ENCODE measurements at places on chromosomes 2 and 18.

GRCh38 chr18:34128436-34128835 is 96.3 kb downstream of the NOL4 start:
- DNase-seq = no peak

- DNase-seq = no peak
Observed at GRCh38 chr2:173496746-173497145, 142.1 kb downstream of the CDCA7 start.

DNA sequence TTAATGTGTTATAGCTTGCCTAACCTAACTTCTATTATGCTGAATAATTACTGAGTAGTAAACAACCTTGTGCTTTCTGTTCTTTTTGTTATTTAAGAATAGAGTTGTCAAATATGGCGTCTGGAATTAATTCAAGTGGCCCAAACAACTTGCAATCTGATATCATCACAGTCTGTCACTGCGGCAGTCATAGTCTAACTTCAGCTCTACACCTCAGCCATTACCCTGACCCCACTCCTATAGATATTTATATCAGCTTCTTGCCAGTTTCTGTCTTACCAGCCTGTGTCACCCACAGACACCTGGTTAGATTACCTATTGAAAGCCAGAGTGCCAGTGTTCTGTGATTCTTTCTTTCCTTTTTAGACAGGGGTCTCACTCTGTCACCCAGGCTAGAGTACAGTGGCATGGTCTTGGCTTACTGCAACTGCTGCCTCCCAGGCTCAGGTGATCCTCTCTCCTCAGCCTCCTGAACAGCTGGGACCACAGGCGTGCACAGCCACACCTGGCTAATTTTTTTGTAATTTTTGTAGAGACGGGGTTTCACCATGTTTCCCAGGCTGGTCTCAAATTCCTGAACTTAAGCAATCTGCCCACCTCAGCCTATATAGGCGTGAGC is 14.1 kb upstream of the KLHL41 start:
- DNase-seq = no peak

DNA sequence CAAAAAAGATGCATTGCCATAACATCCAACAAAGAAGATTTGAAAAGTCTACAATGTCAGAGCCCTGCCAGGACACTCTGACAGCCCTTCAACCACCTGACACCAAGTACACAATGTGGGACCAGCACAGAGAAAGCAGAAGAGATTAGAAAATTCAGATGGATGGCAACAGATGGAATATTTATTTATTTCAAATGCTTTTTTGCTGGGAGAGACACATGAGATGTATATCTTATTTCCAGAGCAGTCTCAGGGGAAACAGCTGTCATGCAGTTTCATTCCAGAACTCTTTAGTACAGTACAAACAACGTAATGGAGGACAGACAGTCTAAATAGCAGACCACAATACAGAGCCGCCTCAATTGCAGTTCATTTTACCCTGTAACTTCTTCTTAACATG is 110.1 kb downstream of the MAIP1 start:
- DNase-seq = no peak

- DNase-seq = no peak
Observed at GRCh38 chr18:45658756-45659155, 43.5 kb downstream of the SLC14A2 start.

DNA sequence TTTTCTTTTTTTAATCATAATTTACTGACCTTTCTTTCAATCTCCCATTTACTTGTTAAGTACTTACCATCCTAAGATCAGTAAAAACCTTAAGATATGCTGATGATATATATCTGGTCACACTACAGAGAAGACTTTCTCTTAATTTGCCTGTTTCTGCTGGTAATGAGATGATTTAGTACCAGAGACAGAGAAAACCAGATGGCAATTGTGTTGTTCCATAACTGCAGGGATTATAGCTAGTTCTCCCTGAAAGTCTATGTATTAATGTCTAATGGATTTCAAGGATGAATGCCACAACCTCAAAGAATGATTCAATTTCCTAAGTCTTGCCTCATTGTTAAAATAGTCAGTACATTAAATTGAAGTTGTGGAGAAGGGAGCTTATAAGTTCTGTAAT is 40.3 kb downstream of the SNTG2 start:
- DNase-seq = no peak

DNA sequence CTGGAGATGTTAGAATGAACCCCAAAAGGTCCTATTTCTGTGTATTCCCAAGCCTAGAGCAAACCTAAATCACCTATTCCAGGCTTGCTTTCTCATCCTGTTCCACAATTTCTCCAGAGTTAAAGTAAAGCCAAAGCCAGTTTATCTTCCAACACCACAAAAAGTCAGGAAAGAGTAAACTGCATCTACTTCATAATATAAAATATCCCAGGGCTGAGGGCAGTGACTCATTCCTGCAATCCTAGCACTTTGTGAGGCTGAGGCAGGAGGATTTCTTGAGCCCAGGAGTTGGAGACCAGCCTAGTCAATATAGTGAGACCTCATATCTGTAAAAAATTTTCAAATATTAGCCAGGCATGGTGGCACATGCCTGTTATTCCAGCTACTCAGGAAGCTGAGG is 241.4 kb downstream of the CDH20 start:
- DNase-seq = no peak

DNA sequence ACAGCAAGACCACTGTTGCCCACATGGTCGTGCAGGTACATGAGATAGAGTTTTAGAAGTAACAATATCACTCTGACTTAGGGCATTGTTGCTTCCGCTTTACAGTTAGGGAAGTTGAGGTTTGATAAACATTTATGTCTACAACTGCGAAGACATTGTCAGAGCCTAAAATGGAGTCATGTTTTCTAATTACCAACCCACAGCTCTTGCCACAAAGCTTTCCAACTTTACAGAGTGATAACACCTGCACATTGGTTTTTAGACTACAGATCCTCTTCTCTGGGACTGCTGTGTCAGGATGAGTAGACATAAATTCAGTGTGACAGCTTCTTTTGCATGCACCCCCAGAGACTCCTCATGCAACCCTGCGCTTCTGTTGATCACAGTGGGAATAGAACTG is 119.0 kb downstream of the FEZ2 start:
- no peak for DNase-seq

- DNase-seq = no peak
Observed at GRCh38 chr2:152499896-152500735, 165.1 kb downstream of the FMNL2 start.

DNA sequence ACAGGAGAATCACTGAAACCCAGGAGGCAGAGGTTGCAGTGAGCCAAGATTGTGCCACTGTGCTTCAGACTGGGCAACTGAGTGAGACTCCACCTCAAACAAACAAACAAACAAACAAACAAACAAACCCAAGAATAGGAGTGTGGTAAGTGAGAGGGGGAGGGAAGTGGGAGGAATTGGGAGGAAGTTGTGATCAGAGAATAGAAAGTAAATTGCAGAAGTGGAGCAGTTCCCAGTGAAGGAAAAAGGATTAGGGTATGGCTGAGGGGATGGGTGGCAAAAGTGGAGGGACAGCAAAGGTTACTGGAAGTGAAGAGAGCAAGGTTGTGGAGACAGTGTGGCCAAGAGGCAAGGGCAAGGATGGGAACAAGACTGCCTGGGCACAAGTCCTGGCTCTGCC is 41.1 kb upstream of the C1GALT1C1L start:
- DNase-seq = no peak

DNA sequence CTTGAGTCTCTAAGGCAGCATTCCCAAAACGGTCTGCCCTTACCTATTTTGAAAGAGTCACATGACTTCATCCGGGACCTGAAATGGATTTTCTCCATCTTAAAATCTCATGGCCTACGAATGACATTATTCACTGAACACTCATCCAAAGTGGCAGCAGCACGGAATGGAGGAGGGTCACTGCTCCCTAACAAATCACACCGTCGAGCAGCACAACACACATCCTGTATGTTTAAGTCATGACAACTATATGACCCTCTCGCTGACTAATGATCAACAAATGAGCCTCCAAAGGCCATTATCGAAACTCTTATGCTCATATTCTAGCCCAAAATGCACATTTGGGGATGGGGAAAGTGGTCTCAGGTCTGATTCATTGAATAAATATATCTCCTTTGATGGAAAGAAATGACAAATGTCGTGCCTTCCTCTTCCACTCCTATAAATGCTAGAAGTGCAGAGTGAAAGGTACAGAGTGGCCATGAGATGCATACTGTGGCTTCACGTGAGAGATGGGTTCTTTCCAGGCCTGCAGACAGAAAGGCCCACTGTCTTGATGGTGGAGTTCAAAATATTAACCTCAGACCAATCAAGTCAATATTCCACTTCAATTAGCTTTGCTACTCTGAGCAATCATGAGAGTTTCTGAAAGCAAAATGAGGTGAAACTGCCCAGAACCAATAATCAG is 70.8 kb downstream of the C2orf76 start:
- no peak for DNase-seq

- DNase-seq = no peak
Observed at GRCh38 chr2:9663008-9663879, 32.4 kb upstream of the YWHAQ start.

DNA sequence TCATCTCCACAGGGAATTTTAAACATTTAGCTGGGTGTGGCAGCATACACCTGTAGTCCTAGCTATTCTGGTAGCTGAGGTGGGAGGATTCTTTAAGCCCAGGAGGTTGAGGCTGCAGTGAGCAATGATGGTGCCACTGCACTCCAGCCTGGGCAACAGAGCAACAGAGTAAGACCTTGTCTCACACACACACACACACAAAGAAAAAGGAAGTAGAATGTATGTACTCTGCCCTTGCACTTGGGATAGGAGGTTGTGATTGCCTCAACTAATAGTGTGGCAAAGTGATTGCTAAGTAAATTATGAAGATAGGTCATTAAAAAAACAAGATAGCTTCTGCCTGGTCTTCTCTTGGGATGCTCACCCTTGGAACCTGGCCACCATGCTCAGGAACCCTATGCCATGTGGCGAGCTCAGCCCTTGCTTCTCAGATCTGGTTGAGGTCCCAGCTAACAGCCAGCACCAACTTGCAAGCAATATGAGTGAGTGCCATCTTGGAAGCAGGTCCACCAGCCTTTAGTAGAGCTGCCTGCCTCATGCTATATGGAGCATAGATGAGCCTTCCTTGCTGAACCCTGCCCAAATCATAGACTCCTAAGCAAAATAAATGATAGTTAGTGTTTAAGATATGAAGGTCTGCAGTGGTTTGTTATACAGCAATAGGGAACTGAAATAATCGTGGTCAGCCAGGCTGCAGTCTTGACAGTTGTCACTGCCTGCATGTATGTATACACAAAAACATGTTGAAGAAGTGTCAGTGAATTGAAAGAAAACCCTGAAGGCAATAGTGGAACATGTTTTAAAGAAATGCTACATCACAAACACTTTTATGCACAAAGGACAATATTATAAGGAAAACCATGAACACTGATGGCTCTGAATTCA is 30.1 kb upstream of the PNO1 start:
- DNase-seq = no peak

DNA sequence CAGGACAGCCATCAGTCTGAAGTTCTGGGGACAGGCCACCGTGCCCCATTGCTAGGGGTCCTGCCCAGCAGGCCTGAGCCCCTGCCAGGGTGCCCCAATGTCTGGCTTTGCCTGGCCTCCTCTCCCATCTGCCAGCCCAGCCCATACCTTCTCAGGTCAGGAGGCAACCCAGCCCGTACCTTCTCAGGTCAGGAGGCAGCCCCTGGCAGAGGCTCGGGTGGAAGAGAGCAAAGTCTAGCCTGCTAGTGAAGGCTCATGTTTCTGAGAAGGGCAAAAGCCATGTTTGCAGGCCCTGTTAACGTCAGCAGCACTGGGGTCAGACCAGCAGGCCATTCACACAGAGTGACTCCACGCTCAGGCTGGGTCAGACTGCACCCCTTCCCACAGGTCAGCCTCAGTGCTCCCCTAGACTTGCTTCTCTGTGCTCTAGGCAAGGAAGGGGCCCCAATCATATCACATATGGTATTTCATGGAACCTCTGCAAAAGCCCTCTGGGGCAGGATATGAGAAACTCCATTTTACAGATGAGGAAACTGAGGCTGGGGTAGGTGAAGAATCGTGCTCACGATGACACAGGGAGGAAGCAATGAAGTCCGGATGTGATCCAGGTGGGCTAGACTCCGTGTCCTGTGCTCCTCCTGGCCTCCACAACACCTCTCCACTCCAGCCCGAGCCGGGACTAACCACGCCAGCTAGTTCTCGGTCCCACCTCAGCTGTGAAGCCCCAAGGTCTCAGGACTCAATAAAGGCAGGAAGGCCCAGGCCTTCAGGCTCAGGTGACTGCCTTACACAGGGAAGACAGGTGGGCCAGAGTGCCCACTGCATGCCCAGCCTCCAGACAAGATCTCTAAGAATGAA is 9.5 kb downstream of the SDC1 start:
- no peak for DNase-seq

DNA sequence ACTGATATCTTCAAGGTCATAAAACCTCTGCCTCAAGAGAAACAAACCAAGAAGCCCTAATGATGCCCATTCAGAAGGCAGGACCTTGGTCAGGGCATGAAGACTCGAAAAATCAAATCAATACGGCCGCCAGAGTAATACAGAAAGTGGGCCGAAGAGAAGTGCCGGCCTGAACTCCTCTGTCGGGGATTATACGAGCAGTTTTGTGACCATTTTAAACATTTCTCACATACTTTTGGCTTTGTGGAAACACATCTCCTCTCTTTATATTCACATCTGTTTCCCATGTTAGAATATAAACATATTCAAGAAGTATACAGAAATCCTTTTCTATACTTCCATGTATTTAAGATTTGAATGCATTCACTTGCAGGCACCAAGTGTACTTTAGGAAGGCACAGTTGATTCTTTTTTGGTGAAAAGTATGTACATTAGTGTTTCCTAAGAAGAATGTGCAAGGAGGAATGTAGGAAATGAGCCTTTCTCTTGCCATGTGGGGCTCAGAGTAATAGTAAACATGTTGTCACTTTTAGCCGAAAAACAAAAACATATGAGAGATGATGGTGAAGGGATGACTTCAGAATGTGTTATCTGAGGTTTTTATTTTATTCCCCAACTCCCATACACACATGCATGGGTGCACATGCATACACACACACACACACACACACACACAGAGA is 707.9 kb upstream of the ID2 start:
- DNase-seq = no peak

- DNase-seq = no peak
Observed at GRCh38 chr2:260507-261161, 3.2 kb downstream of the SH3YL1 start.

DNA sequence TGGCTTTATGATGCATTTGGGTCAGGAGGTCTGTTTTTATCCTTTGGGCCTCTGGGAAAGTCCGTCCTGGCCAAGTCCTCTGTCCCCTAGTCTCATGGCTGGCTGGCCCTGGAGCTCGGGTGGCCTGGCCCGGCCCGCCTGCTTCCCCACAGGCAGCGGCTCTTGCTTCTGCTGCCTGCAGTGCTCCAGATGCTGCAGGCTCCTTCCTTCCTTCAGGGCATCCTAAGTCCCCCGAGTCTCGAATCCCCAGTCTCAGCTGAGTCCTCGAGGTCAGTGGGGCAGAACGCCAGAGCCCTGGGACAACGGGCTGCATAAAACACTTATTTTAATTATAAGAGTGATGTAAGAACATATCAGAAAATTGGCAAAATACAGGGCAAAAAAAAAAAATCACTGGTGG is 71.2 kb downstream of the HPCAL1 start:
- DNase-seq = no peak

All from NCI-H774 (cell line).